ENCODE measurements at places on chromosomes 7 and 10.

- peaks cover 6% of the 10 kb centered on the region for H3K27me3 ChIP-seq
- no peak for DNase-seq
- no peak overlapping the region for H3K4me3 ChIP-seq
- H3K36me3 ChIP-seq: no peaks in the 10 kb centered on the region
- H3K4me1 ChIP-seq: no peaks in the 10 kb centered on the region
- no peak overlapping the region for H3K27ac ChIP-seq
These were observed 69.5 kb upstream of the CDK13 start for GRCh38 chr7:39880556-39880955.

GRCh38 chr7:137269240-137269639 is 74.3 kb downstream of the PTN start:
- H3K27me3 ChIP-seq: no peaks in the 10 kb centered on the region
- H3K36me3 ChIP-seq: no peaks in the 10 kb centered on the region
- no peak overlapping the region for H3K27ac ChIP-seq
- no peak for DNase-seq
- no peaks in the 10 kb centered on the region for H3K4me1 ChIP-seq

DNA sequence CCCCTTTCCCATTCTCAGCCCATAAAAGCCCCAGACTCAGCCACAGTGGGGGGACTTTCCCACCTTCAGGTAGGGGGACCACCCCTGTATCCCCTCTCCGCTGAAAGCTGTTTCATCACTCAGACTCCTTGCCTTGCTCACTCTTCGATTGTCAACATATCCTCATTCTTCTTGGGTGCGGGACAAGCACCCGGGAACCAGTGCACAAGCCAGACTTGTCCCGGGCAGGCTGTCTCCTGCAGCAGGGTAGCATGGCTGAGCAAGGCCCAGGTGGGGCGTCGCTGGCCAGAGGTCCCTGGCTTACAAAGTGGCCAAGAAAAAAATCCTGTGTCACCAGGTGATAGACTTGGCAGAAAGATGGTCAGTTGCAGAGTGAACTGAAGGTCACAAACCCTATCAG is 64.7 kb downstream of the NOD1 start:
- no peaks in the 10 kb centered on the region for H3K36me3 ChIP-seq
- no peaks in the 10 kb centered on the region for H3K4me1 ChIP-seq
- no peak overlapping the region for H3K27ac ChIP-seq

DNA sequence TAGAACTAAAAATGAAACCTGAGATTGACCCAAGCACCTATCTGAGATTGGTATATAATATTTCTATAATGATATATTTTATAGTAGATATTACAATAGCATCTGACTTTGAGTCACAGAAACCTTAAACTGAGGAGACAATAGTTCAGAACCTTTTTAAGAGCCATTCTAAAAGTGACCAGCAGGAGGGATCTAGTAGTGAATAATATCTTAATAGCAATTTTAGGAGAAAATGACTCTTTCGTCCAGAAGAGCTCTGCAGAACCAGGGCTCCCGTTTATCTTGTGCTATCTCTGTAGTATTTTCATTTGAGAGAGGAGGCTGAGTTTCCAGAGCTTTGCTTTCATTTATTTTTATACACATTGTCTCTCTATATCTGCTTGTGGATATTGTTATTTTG is 68.1 kb downstream of the PODXL start:
- no peak for DNase-seq
- H3K36me3 ChIP-seq: no peaks in the 10 kb centered on the region
- H3K27me3 ChIP-seq: no peaks in the 10 kb centered on the region

DNA sequence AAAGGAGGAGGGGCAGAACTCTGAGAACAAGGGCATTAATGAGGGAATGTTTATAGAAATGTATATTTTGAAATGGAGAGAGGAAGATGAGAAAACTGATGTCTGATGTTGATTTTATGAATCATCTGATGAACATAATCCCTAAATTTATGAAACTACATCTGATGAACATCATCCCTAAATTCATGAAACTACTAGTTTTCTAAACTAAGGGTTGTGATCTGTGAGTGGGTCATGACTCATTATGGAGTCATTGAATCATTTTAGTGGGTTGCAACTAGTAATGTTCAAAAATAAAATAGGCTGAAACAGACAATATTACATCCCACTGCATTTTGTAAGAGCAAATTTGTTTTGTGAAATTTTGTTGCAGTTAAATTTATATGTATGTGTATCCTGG is 442.6 kb upstream of the TEX47 start:
- no peak overlapping the region for H3K27ac ChIP-seq
- H3K4me3 ChIP-seq: no peak overlapping the region
- no peaks in the 10 kb centered on the region for H3K4me1 ChIP-seq
- no peaks in the 10 kb centered on the region for H3K36me3 ChIP-seq
- H3K27me3 ChIP-seq: no peaks in the 10 kb centered on the region

Data from left ventricle myocardium inferior (tissue), 1 donor.